ENCODE measurements at places on chromosomes 5 and 9.

- no peak for DNase-seq
These were observed 125.1 kb upstream of the PHYKPL start for GRCh38 chr5:178357678-178358077.

- DNase-seq: no peak
These were observed 1093.9 kb upstream of the CDH6 start for GRCh38 chr5:30099634-30100033.

GRCh38 chr5:57445006-57445704 lies 37.5 kb downstream of the ACTBL2 start:
- DNase-seq: no peak

- peak; percentile 41 for DNase-seq
These were observed 51.1 kb downstream of the GCNT1 start for GRCh38 chr9:76510041-76510440.

GRCh38 chr5:61625681-61626621 lies 293.9 kb downstream of the ZSWIM6 start:
- DNase-seq: peak; percentile 67

DNA sequence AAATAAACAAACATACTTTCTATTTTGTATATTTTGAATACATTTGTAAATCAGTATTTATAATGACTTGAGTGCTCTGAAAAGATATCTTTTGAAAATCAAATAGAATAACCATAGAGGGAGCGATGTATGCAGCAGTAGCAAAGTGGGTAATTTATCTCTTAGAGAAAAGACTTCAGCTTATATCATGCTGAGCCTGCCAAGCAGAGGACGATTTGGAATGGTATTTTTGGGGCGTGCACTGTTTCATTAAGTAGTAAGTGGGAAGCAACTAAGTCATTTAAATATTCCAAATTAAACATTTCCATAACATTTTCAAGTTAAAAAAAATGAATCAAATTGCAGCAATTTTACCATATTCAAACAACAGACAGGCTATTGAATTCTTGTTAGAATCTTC lies 147.6 kb downstream of the CDH10 start:
- DNase-seq: no peak

DNA sequence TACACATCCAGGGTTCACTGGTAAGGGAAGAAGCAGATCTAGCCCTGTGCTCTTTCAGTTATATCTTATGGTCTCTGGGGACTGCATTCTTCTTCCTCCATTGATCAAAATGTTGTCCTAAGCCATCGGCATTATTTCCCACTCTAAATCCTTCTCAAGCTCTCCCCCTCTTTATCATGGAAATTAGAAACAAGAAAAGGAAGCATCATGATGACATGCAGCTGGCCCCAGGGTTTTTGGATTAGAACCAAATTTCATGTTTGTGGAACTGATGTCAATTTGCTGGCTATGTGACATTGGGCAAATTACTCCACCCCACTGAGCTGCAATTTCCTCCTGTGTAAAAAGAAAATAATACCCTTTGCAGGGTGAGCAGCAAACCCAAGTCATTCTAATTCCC lies 39.5 kb downstream of the MFAP3 start:
- no peak for DNase-seq

DNA sequence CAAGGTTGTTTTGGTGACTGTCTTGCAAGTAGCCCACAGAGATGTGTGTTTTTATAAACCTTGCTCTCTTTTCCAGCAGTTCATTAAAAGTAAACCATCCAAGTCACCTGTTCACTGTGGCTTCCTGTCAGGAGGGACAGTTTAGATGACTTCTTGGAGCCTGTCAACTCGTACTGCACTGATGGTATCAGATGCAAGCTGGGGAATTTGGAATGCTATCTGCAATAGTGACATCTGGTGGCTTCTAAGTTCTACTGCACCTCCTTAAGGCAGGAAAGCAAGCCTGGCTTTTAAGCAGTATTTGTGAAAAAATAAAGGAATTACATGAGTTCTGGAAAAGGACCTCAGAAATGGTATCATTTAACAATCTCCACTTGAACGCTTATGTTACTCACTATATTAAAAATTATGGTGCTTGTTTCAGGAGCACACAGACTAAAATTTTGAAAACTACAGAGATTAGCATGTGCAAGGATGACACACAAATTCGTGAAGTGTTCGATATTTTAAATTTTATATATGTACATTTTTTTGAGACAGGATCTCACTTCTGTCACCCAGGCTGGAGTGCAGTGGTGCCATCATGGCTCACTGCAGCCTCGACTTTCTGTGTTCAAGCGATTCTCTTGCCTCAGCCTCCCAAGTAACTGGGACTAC lies 164.0 kb downstream of the TTC39B start:
- DNase-seq: peak; percentile 76

GRCh38 chr5:56673171-56673570 lies 142.2 kb upstream of the MAP3K1 start:
- no peak for DNase-seq

DNA sequence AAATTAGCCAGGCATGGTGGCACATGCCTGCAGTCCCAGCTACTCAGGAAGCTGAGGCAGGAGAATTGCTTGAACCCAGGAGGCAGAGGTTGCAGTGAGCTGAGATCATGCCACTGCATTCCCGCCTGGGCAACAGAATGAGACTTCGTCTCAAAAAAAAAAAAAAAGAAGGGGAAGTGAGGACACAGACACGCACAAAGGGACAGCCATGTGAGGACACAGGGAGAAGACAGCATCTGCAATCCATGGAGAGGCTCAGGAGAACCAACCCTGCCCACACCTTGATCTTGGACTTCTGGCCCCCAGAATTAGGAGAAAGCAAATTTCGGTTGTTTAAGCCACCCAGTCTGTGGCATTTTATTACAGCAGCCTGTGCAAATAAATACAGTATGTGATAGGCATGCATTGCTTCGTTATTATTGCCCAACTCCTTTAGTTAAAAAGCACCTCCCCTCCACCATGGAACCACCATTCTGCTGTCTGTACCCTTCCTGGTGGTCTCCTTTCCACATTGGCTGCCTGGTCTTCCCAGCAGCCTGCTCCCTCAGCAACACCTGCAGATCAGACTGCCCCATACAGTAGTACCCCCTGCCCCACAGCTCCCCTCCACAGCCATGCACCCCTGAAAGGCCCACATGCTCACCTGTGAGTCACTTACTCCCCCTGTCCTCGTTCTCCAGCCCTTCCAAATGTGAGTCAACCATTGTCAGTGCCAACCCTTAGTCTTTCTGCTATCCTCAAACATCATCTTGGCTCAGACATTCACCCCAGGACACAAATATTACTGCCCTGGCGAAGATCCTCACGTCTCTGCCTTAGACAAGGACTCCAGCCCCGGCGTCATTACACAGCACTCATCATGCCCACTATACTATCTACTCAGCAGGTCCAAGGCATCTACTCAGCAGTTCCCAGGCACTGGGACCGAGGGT lies 128.8 kb downstream of the ROR2 start:
- peak; percentile 11 for DNase-seq

GRCh38 chr9:453832-454231 lies 239.2 kb downstream of the DOCK8 start:
- DNase-seq: no peak

- DNase-seq: no peak
These were observed 106.1 kb upstream of the PRRC1 start for GRCh38 chr5:127411381-127411780.

GRCh38 chr5:127409921-127410675 lies 107.3 kb upstream of the PRRC1 start:
- no peak for DNase-seq

DNA sequence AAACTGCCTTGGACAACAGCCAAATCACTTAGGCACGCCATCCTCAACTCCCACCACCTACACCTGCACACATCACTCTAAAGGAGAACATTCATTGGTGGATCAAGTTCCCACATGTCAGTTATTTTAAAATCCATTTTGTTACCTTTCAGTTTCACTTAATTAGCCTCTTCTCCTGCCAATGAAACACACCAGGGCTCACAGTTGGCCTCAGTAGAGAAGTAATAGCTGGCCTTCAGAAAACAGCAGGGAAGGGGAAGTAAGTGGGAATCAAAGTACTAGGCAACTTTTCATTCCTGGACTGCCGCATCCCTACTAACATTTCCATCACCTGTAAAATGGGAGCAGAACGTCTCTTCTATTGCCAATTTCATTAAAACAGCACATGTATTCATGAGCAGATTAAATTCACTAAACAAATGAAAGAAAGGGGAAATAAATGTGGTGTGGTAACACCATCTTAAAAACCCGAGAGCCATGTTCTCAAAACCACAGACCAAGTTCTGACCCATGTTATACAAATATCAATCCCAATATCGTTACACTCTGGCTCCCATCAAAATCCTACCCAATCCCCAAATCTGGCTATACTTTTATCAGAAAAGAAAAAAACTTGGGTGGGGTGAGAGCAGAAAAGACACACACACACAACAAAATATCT lies 1.7 kb downstream of the SIL1 start:
- DNase-seq: no peak

GRCh38 chr9:107316795-107317661 lies 33.9 kb downstream of the RAD23B start:
- DNase-seq: no peak

- peak; percentile 69 for DNase-seq
These were observed 613 bp downstream of the ZBTB5 start for GRCh38 chr9:37464426-37465248.

GRCh38 chr5:80619086-80619485 lies 35.4 kb upstream of the MSH3 start:
- DNase-seq: no peak

DNA sequence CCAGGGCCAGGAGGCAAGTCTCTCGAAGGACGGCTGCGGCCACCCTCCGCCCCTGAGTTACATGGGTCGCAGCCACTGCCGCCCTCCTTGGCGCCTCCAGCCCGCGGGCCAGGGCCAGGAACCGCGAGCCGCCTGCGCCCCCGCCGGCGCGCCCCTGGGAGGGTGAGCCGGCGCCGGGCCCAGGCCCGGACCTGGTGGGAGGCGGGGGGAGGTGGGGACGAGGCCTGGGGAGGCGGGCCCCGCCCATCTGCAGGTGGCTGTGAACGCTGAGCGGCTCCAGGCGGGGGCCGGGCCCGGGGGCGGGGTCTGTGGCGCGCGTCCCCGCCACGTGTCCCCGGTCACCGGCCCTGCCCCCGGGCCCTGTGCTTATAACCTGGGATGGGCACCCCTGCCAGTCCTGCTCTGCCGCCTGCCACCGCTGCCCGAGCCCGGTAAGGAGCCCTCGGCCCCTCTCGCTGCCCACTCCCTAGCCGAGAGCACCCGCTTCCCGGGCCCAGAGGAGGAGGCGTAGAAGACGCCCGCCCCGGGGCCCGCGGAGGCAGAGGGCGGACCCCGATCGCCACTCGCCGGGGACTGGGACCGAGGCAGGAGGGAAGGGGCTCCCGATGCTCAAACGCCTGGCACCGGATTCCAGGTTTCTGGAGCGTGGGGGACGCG lies at the start of gene ASS1:
Gene ASS1, plus strand, starts transcription at position 397 of the 657 bp plus-strand sequence. CDS start 7,268 bp downstream, outside the sequence.
- DNase-seq: peak; percentile 70

- DNase-seq: peak; percentile 72
These were observed 1.2 kb downstream of the FGF18 start for GRCh38 chr5:171420431-171421241.

DNA sequence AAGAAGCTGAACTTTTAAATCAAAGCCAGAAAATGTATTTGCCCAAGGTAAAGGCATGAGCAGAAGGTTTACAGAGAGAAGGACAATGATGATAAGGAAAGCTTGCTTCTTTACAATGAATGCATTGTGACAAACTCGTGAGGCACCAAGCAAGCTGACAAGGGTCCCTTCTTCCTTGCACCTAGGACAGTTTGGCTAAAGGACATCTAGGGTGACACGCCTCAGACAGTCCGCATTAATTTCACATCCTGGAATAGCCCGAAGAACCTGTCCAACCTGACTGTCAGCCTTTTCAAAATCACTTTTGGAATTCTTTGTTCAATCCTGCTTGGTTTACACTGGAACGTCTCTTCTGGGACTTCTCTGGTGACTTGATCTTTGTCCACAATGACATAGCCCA lies 146.4 kb upstream of the MAP3K1 start:
- DNase-seq: no peak

DNA sequence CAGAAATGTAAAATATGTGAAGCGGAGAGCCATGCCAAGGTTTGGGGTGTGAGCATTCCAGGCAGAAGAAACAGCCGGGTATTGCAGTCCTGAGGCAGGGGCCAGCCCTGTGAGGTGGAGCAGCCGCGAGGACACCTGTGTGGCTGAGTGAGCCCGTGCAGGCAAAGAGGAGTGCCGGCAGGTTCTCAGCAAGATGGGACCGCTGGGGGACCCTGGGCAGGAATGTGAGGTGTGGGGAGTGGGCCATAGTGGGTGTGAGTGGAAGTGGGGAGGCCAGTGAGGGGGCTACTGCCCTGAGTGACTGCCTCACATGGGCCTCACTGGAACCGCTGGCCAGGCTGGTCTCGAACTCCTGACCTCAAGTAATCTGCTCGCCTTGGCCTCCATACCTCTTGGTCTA lies 8.1 kb upstream of the PRR7 start:
- no peak for DNase-seq

GRCh38 chr9:131407717-131408195 lies 13.9 kb downstream of the PRRC2B start:
- peak; percentile 47 for DNase-seq

GRCh38 chr5:108911055-108911454 lies 163.4 kb downstream of the FER start:
- no peak for DNase-seq

GRCh38 chr9:122444041-122444733 lies 33.5 kb downstream of the OR1J1 start:
- peak; percentile 64 for DNase-seq

DNA sequence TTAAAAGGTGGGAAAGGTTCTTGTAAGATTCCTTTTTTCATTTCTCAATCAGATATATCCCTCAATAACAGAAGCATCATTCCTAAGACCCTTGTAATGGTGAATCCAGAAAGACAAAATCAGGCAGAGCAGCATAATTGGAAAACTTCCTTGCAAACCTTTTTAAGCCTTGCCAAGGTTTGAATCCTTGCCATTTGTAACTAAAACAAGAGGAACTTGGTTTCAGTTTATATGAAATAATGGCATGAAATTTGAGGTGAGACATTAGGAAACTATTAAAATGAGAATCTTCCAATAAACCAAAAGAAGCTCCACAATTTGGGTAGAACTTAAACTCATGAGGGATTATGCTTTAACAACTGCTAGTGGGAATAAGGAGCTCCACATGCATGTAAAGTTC lies 384.7 kb upstream of the SMC2 start:
- no peak for DNase-seq

- no peak for DNase-seq
These were observed 21.7 kb downstream of the ZNF366 start for GRCh38 chr5:72485430-72485974.

DNA sequence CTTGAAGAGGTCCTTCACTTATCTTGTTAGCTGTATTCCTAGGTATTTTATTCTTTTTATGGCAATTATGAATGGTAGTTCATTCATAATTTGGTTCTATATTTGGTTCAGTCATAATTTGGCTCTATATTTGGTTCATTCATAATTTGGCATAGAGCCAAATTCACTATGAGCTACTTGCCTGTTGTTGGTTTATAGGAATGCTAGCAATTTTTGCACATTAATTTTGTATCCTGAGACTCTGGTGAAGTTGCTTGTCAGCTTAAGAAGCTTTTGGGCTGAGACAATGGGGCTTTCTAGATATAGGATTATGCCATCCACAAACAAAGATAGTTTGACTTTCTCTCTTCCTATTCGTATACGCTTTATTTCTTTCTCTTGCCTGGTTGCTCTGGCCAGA lies 142.2 kb downstream of the PLCXD3 start:
- no peak for DNase-seq

Data from AG08395 (cell line).